ENCODE measurements at places on chromosomes 5 and 9.
A peak's percentile ranks its signal among the peaks of the same experiment; 100 is the strongest.

- DNase-seq, result no peak
Measured at GRCh38 chr5:87164409-87164808, 103.3 kb upstream of the RASA1 start.

DNA sequence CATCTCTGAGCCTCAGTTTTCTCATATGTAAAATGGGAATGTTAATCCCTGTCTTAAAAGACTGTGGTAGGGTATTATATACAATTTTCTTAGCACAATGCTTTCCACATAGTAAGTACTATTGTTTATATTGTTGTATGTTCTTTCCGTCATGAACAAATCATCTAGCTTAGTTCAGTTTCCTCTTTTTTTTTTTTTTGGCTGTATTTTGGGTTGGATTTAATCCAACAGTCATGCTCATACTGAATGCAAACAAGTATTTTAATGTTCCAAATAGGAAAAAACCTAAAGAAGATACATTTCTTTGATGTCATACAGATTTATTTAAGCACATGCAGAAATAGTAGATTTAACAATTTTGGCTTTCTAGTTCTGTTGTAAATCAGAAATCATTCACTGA lies 95.1 kb downstream of the RNF180 start:
- DNase-seq, result no peak

- DNase-seq, result no peak
Measured at GRCh38 chr5:160432196-160432595, 10.5 kb downstream of the PTTG1 start.

DNA sequence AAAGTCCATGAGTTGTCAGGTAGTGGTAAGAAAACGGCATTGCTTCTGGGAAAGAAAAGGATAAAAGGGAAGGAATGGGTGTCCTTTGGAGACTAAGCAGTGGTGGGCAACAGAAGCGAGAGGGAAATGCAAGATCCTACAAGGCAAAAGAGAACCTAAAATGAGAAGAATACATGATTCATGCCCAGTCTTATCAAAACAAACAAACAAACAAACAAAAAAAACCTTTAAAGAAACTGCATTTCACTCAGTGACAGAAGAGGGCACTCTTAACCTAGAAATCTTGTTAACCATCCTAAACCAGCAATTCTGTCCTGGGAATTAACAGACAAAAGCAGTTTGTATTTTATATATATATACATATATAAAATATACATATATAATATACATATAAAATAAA lies 88.5 kb downstream of the SUSD1 start:
- DNase-seq, result no peak

GRCh38 chr5:29899583-29899982 lies 1293.9 kb upstream of the CDH6 start:
- no peak for DNase-seq

DNA sequence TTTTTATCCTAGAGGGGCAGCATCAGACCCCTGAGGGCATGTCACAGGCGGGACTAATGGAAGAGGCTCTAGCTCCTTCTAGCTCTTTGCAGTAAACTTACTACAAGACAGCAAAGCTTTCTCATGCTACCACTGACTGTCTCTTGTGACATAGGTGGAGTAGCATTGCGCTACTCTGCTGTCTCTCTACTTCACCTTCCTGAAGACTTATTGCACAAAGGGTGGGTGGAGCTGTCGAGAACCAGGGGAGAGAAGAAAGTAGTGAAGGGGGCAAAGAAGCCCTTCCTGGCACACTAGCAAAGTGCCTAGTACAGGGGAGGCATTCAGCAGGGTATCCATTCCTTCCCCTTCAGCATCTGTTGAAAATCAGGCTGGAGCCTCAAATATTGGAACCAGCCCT lies 36.1 kb upstream of the NEK6 start:
- DNase-seq, result no peak

GRCh38 chr5:127957183-127957582 lies 126.4 kb upstream of the SLC12A2 start:
- DNase-seq, result no peak

DNA sequence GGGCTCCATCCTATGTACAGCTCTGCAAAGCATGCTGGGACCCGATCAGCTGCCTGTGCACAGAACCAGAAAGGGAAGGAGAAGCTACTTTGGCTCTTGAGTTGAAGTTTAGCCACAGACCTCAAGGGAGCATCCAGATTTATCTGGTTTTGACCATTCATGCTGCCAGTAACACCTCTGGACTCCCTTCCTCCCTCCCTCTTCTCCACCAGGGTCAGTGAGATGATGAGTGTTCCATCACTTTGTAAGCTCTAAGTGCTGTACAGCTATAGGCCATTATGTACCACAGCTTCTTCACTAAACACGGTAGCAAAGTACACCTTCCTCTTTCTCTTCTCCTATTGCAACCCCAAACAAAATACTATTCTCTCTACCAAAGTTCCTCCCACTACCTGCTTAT lies 77.9 kb downstream of the GLIS3 start:
- DNase-seq, result no peak

DNA sequence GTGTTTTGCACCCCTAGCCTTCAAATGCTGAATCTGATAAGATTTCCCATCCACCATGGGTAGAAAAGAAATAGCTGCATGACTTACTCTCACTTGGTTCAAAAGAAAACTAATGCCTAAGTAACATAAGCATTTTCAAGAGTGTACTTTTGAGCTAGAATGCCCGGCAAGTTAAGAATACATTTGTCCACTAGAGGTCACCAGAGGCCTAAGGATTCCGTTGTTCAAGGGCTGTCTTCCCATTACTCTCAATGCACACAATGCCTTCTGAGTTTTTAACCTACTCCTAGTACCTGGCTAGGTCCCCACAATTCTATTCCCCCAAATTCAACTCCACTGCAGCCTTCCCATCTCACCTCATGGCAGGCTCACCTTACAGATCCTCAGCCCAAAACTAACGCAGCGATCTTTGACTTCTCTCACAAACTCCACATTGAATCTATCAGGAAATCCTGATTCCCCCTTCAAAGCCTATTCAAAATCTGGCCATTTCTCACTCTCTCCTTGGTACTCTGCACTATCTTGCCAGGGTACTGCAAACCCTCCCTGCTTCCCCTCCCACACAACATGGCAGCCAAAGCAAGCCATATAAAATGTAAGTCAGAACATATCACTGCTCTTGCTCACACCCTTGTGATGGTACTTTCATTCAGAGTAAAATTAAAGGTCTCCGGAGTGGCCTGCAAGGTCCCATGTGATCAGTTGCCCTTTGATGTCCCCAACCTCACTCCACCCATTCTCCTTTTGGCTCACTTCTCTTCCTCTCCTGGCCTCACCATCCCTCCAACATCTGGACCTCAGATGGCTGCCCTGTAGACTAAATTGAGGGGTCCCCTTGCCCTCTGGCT lies 13.4 kb downstream of the OXCT1 start:
- DNase-seq, result no peak

DNA sequence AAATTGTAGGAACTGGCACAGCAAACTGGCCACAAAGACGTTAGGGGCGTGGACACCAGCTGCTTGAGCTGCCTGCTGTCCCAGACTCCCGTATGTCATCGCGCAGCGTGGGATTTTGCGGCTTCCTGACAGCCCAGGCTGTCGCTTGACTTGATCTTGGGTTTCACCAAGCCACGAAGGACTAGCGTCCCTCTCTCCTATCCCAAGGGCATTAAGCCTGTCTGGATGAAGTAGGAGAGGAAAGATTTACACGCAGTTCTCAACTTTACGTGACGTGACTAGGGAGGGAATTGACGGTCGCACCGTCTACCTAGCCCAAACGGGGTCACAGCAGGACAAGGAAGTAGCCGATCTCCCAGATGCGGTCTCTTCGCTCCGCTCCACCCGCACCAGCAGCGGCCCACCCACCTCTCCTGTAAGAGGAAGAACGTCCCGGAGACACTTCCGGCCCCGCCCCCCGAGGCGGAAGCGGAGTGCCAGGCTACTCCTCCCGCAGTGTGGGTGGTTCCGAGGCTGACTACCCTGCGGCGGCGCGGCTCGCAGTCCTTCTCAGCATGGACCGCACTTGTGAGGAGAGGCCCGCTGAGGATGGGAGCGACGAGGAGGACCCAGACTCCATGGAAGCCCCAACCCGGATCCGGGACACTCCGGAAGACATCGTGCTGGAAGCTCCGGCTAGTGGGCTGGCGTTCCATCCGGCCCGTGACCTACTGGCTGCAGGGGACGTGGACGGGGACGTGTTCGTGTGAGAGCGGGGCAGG lies at the start of gene WDR55:
Gene WDR55, plus strand, starts transcription at position 546 of the 761 bp plus-strand sequence. Its CDS starts 9 bp downstream, at position 555.
- DNase-seq, result peak; percentile 91
